ENCODE measurements at places on chromosomes 12 and 14.

- DNase-seq: no peak
Measured at GRCh38 chr12:66636771-66637170, 42.1 kb downstream of the GRIP1 start.

- no peak for DNase-seq
Measured at GRCh38 chr12:112350593-112351592, 31.3 kb downstream of the HECTD4 start.

DNA sequence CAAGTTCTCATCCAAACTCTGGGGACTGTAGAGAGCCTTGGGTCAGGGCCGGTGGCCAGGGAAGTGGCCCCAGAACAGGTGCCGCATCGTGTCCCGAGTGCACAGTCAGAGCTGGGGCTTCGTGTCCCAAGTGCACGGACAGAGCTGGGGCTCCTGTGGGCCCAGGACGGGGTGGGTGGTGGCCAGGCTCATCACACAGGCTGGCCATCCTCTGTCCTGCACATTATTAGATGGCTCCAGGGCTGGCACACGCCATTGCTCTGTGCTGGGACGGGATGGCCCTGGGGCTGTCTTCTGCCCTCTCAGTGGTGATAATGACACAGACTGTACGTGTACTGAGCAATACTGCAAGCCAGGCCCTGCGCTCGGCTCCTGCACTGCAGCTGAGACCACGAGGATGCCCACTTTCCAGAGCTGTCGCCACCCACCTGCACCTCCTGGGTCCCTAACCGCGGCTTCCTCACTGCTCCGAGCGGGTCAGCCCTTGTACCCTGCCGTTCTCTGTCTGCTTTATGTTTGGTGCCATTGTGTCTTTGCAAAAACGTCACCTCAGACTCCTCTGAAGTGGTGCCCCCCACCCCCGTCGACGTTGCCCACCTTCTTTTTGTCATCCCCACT, 1.9 kb downstream of the FBRSL1 start:
- DNase-seq: no peak

- no peak for DNase-seq
Measured at GRCh38 chr12:89299931-89300330, 52.4 kb downstream of the DUSP6 start.

DNA sequence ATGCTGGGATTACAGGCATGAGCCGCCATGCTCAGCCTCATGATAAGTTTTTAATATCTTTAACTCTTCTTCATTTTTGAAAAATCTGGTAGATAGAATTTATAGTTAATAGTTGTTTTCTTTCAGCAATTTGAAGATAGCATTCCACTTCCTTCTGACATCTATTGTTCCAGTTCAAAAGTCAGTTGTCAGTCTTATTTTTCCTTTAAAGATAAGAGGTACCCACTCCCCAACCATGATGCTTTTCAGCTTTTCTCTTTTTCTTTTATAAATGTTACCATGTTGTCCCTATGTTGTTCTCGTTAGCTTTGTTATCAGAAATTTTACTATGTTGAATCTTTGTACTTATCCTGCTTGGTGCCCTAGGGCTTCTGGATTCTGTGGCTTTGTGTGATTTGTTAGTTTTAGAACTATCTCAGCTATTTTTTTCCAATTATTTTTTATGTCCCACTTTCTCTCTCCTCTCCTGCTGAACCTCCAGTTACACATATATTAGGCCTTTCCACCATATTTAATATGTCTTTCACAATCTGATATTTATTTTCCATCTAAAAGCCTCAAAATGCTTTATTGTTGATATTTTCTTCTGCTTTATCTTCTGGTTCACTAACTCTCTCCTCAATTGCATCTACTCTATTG, 181.6 kb upstream of the FOXN3 start:
- no peak for DNase-seq

All from effector memory CD8-positive, alpha-beta T cell (primary cell).